ENCODE measurements at places on chromosomes 5 and 9. TPM values are rescaled to one million over a fixed set of nuclear protein-coding genes. Genes with fewer than 3 reads are reported as not detected.

Gene ACOT12
- not detected for total RNA-seq

Gene EPB41L4B
- total RNA-seq, result 0.77 TPM

Gene PRDM9
- total RNA-seq, result not detected

Gene C9orf153
- total RNA-seq, result 0.26 TPM

DNA sequence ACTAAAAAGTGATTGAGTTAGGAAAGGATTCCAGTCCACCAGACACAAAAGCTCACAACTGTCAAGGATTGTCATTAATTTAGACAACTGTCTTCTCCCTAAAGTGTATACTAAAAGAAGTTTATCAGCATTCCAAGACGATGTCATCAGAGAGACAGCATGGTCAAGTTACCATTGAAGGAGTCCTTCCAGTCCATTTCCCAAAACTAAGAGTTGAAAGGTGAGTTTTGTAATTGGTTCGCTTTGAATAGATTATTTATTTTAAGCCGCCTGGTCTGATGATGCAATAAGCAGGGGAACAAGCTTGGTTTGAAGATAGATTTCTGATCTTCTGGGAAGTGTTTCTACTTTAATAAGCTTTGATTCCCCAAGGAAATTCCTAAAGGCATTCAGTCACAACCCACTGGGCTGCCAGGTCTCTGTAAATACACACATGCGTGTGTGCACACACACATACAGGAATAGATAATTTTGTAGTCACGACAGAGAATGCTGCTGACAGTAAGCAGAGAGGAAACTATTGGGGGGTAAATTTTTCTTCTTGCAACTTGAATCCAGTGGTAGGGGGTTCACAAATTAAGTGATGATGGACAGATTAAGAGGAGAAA is 234.8 kb downstream of the PIK3R1 start:
- H3K36me3 ChIP-seq, result no peaks in the 10 kb centered on the region
- no peak overlapping the region for H3K4me3 ChIP-seq
- no peak for ATAC-seq

GRCh38 chr5:177085985-177086653 is 596 bp upstream of the FGFR4 start:
- no peak for ATAC-seq
- no peaks in the 10 kb centered on the region for H3K36me3 ChIP-seq
- peak overlapping the region; percentile 25 for H3K27ac ChIP-seq

- no peaks in the 10 kb centered on the region for H3K27me3 ChIP-seq
- no peak overlapping the region for H3K4me3 ChIP-seq
- no peak for ATAC-seq
- H3K27ac ChIP-seq, result no peak overlapping the region
Measured at GRCh38 chr5:142955628-142956027, 185.5 kb downstream of the ARHGAP26 start.

GRCh38 chr5:156188016-156188415 is 138.9 kb upstream of the SGCD start:
- peaks cover 4% of the 10 kb centered on the region for H3K27me3 ChIP-seq
- no peaks in the 10 kb centered on the region for H3K36me3 ChIP-seq
- no peak overlapping the region for H3K4me3 ChIP-seq
- no peaks in the 10 kb centered on the region for H3K4me1 ChIP-seq
- ATAC-seq, result no peak

DNA sequence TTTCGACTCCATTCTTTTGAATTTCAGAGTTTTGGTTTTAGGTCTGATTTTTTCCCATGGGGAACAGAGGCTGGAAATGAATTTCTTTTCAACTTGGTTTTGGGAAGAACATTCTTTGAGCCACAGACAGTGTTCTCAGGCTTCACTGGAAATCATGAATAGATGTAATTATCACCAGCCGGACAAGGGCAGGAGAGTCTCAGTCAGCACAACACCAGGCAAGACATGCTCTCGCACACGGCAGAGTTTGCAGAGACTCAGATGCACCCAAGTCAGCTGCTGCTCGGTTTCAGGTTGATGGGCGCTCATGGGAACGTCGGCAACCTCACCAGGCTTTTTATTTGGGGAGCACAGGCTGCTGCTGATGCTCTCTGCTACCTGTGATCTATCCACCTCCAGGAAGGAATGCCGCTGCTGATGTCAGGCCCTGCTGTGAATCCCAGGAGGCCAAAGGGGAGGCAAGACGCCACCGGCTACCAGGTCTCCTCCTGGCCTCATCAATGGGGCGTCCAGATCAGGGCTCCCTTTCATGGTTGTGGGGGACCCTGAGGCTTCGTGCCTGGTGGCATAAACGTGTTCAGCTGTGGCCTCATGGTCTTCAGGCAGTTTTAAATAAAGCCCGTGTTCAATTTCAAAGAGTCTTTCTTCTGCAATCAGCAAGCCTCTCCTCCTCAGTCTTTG is 332.3 kb upstream of the IRX4 start:
- H3K27ac ChIP-seq, result no peak overlapping the region
- no peak overlapping the region for H3K4me3 ChIP-seq
- ATAC-seq, result no peak
- no peaks in the 10 kb centered on the region for H3K4me1 ChIP-seq

GRCh38 chr5:165525271-165525670 is 2019.9 kb downstream of the MAT2B start:
- H3K4me1 ChIP-seq, result no peaks in the 10 kb centered on the region
- ATAC-seq, result no peak
- no peaks in the 10 kb centered on the region for H3K36me3 ChIP-seq
- H3K27ac ChIP-seq, result no peak overlapping the region
- no peaks in the 10 kb centered on the region for H3K27me3 ChIP-seq

GRCh38 chr5:60597572-60598320 is 102.2 kb downstream of the DEPDC1B start:
- peaks cover 15% of the 10 kb centered on the region for H3K4me1 ChIP-seq
- ATAC-seq, result peak; percentile 19
- no peaks in the 10 kb centered on the region for H3K27me3 ChIP-seq
- H3K36me3 ChIP-seq, result no peaks in the 10 kb centered on the region

DNA sequence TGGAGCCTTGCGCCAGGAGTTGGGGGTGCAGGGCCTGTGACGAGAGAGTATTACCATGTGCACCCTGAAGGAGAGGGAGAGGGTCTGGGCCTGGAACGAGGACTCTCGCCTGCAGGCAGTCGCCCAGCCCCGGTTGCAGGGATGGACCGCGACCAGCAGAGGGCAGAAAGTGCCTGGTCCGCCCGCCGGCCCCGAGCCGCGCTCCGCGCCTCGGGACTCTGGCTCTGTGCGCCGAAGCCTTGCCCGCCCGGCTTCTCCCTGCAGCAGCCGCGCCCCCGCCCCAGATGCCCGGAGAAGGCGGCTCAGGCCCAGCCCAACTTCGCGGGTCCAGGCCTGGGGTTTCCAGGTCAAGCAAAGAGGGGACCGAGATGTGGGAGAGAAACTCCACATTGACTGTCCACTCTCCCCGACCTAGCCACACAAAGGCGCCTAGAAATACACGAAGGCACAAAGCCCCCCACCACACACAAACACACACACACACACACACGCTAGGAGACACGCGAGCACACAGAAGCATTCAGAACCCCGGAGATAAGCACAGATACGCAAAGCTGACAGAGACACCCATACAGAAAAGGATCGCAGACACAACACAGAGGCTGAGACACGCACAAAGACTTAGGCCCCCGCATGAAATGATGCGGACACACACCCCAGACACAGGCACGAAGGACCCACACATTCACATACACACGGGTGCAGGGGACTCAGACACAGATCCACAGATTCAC is 2.0 kb upstream of the LMX1B start:
- ATAC-seq, result peak; percentile 73
- H3K4me1 ChIP-seq, result peaks cover 6% of the 10 kb centered on the region
- H3K4me3 ChIP-seq, result peak overlapping the region; percentile 66
- peaks cover 37% of the 10 kb centered on the region for H3K27me3 ChIP-seq
- H3K36me3 ChIP-seq, result peaks cover 6% of the 10 kb centered on the region
- H3K27ac ChIP-seq, result no peak overlapping the region

GRCh38 chr5:105350486-105351140 is 1788.0 kb upstream of the NUDT12 start:
- ATAC-seq, result no peak
- no peaks in the 10 kb centered on the region for H3K27me3 ChIP-seq
- no peaks in the 10 kb centered on the region for H3K36me3 ChIP-seq
- H3K4me3 ChIP-seq, result no peak overlapping the region

DNA sequence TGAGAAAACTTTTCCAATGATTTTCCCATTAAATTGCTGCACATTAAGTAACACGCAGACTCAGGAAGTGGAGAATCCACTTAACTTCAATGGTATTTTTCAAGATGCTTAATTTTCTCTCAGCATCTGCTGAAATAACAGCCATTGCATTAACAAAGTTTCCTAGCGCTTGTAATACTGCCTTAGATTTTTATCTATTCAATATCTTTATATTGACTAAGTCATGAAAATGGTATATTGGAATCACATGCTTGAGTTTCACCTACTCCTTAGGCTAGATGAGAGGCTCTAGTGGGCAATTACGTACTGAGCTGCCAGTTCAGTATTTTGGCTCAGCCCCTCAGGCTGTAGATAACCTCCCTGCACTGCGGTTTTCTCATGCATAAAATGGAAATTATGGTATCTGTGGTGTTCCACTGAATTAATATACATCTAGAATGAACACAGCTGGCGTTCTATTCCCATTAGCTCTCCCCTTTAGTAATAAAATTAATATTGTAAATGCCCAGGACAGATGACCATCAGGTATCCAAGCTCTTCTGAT is 112.9 kb downstream of the MTX3 start:
- no peak overlapping the region for H3K27ac ChIP-seq
- no peaks in the 10 kb centered on the region for H3K36me3 ChIP-seq
- no peaks in the 10 kb centered on the region for H3K4me1 ChIP-seq

- H3K4me3 ChIP-seq, result no peak overlapping the region
- H3K4me1 ChIP-seq, result peaks cover under 1% of the 10 kb centered on the region
- H3K27ac ChIP-seq, result no peak overlapping the region
- ATAC-seq, result no peak
- peaks cover 12% of the 10 kb centered on the region for H3K27me3 ChIP-seq
Measured at GRCh38 chr5:181098762-181099601, 32.0 kb downstream of the OR2V1 start.

GRCh38 chr9:119974026-119974425 is 604.8 kb upstream of the BRINP1 start:
- no peak for ATAC-seq
- H3K27me3 ChIP-seq, result peaks cover 8% of the 10 kb centered on the region
- no peaks in the 10 kb centered on the region for H3K4me1 ChIP-seq
- H3K27ac ChIP-seq, result no peak overlapping the region
- H3K36me3 ChIP-seq, result no peaks in the 10 kb centered on the region
- no peak overlapping the region for H3K4me3 ChIP-seq

- H3K27ac ChIP-seq, result no peak overlapping the region
- H3K4me1 ChIP-seq, result peaks cover 18% of the 10 kb centered on the region
- no peaks in the 10 kb centered on the region for H3K27me3 ChIP-seq
- H3K4me3 ChIP-seq, result no peak overlapping the region
- no peaks in the 10 kb centered on the region for H3K36me3 ChIP-seq
- ATAC-seq, result peak; percentile 52
Measured at GRCh38 chr5:139138809-139139208, 59.4 kb downstream of the SIL1 start.

DNA sequence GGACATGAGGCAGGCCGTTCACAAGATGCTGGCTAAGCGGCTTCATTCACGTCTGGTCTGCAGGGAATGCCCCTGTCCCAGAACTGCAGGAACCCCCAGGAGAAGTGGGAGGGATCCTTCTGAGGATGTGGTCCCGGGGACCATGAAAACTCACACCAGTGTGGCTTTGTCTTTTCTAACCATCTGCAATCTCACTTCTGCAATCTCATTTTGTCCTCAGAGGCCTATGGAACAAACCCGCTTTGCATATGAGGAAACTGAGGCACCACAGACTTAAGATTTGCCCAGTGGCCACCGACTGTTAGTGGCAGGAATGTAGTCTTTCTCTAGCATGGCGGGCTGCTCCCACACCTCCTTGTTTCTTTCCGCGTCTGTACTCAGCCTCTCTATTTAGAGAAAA is 6.9 kb downstream of the CXCL14 start:
- no peaks in the 10 kb centered on the region for H3K4me1 ChIP-seq
- H3K27ac ChIP-seq, result no peak overlapping the region
- no peak for ATAC-seq
- no peaks in the 10 kb centered on the region for H3K36me3 ChIP-seq

DNA sequence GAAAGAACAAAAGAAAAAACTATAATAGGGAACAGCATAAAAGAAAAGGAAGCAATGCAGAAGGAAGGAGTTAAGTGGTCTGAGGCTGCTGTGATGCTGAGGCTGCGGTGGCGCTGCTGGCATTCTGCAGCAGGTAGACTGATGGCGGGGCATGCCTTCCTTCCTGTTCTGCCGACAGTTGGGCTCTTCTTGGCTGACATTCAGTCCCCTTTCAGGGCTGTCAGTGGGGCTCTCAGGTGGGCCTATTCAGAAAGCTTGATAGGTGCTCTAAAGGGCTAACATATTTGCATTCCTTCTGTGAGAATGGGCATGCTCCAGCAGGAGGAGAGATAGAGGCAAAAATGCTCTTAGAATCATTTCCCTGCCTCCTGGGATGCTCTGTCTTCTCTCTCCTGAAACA is 5.1 kb upstream of the CLINT1 start:
- peaks cover 28% of the 10 kb centered on the region for H3K4me1 ChIP-seq
- no peaks in the 10 kb centered on the region for H3K27me3 ChIP-seq
- no peak overlapping the region for H3K27ac ChIP-seq
- ATAC-seq, result no peak
- no peaks in the 10 kb centered on the region for H3K36me3 ChIP-seq

DNA sequence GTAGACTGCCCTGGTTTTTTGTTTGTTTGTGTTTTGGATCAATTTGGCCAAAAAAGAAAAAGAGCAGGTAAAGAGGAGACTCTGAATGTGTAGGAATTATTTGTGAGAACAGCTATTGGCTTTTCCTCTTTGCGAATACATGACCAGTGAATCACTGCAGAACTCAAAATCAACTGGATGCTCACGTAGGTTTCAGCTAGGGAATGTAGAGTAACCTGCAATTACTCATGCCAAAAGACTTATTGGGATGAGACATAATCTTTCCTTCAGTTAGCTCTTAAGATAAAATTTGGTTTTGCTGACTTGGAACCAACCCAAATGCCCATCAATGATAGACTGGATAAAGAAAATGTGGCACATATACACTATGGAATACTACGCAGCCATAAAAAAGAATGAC is 348.0 kb downstream of the NPR3 start:
- H3K27me3 ChIP-seq, result no peaks in the 10 kb centered on the region
- no peak for ATAC-seq
- H3K27ac ChIP-seq, result no peak overlapping the region
- no peak overlapping the region for H3K4me3 ChIP-seq
- H3K4me1 ChIP-seq, result no peaks in the 10 kb centered on the region

- no peak overlapping the region for H3K4me3 ChIP-seq
- no peaks in the 10 kb centered on the region for H3K4me1 ChIP-seq
- ATAC-seq, result no peak
- no peak overlapping the region for H3K27ac ChIP-seq
- no peaks in the 10 kb centered on the region for H3K27me3 ChIP-seq
- H3K36me3 ChIP-seq, result no peaks in the 10 kb centered on the region
Measured at GRCh38 chr5:93165559-93165958, 415.5 kb downstream of the NR2F1-AS1 start.

GRCh38 chr9:121692606-121693387 is 41.4 kb downstream of the DAB2IP start:
- ATAC-seq, result no peak
- H3K4me1 ChIP-seq, result no peaks in the 10 kb centered on the region
- no peak overlapping the region for H3K4me3 ChIP-seq
- H3K27me3 ChIP-seq, result peaks cover 13% of the 10 kb centered on the region
- H3K27ac ChIP-seq, result no peak overlapping the region

All from activated T-helper 17 cell treated with anti-CD3 and anti-CD28 coated beads, Interleukin-2, amount 50 U/mL, for 72 hours (primary cell).